ENCODE measurements at places on chromosomes 13 and 19.
A peak's percentile ranks its signal among the peaks of the same experiment; 100 is the strongest.

GRCh38 chr13:48505597-48506091 is 27.2 kb downstream of the RCBTB2 start:
- DNase-seq, result peak; percentile 57

DNA sequence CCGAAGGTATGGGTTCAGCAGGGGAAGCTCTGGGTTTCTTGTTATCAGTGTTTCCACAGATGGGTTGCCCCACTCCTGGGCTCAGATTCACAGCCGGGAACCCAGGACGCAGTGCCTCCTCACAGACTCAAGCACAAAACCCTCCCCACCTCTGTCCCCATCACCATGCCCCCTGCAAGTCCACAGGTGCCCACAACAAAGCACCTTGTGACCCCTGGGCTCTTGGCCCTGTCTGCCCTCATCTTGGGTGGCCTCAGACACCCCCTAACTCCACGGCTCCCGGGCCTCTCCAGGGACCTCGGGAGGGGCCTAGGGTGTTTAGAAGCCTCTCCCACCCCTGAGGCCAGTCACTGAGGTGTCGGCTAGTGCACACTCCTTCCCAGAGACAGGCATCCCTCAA is 231.7 kb downstream of the TUBA3C start:
- DNase-seq, result no peak

DNA sequence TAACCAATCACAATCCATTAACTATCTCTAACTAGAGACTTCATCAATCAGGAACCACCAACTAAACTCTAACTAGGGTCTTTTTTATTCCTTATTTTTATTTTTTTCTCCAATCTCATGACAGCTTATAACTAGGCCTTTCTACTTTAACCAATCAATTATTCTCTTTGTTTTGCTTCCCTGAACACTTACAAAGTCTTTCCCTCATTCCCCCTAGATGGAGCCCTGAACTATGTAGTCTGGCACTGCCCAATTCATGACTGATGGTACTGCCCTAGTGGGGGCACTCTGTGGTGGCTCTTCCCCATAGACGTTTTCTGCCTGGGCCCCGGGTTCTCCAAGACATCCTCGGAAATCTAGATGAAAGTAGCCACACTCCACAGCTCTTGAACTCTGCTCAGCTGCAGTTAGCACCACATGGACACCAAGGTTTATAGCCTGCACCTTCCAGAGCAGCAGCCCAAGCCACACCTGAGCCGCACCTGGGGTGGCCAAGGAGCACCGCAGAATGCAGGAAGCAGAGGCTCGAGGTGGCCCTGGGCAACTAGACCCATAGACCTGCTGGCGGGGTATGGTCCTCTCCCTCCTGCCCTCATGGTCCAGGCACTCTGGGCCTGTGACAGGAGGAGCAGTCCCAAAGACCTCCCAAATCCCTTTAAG is 6.6 kb downstream of the ATP7B start:
- DNase-seq, result no peak

DNA sequence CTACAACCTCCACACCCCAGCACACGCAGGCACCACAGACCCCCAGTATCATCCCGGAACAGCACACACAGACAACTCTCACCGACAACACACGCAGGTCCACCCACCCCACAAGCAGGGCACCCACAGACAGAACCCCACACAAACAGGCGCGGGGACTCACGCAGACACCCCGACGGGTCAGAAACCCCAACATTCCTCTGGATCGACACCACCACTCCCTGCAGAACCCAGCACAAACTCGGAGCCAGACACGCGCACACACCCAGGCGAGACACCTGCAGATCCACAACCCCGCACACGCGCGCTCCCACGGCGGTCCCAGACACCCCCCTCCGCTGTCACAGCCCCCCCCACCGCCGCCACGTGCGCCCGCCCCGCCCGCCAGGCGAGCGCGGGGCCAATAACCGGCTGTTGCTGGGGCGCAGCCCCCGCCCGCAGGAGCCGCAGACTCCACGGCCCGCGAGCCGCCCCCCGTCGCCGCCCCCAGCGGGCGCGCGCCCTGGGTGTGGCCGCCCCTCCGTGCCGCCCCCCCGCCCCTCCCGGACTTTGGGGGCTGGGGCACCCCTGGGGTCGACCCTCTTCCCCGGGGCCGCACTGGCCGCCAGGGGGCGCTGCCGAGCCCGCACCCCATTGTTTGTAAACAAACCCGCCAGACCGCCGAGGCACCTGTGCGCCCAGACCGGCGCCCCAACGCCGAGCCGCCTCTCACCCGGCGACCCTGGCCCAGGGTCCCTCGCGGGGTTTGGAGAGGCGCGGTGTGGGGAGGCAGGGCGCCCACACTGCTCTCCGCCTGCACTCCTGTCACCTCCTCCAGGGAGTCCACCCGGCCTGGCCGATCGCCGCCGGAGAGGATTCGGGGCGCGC is 712 bp downstream of the BBC3 start:
- DNase-seq, result peak; percentile 74

DNA sequence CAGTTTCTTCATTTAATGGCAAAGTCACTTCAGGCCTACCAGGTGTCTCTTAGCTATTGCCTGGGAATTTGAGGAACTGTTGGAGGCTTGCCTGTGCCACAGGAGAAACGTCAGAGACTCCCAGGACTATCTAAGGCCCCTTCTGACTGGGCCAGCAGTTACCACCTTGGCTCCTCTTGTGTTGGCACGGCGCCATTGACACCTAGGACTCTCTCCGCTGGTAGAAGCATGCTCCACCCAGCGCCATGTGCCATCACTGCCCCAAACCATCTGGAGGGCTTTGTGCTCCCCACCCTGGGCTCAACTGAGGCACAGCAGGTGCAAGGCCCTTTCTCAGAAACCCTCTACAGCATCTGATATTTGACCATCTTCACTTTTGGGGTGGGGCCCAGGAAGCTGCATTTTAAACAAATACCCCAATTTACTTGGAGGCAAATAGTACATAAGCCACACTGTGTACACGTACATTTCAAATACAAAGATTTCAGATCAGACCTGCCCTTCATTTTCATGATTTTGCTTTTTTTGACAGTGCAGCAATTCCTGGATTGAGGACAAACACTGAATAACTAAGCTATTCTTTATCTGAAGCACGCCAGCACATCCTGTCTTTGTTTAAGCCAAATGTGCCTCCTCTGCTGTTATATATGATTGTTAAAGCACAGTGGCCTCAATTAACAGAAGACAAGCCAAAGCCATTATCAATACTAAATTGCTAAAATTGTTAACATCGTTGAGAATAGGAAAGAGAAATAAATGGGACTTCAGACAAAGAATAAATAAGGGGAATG is 59.9 kb upstream of the TPP2 start:
- DNase-seq, result no peak

DNA sequence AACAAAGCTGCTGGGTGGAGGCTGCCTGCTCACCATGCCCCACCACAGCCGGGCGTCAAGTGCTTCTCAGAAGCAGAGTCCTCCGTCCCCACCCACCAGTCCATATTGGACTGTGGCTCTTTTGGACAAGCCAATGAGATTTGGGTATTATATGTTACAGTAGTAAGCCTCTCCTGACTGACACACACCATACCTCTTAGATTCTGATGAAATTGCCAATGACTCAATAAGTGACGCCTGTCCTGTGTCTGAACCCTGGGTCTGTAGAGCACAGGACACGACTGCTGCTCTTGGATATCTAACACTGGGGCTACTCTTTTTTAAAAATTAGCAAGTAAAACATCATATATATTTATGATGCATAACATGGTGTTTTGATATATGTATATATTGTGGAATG is 44.8 kb upstream of the UBAC2 start:
- DNase-seq, result no peak

All from femur (tissue), 1 donor.